Fibroblast of the aortic adventitia (primary cell): ENCODE measurements at places on chromosomes 16 and 17.

- no peak for DNase-seq
Observed at GRCh38 chr17:4474093-4474492, 24.6 kb upstream of the SPNS2 start.

- DNase-seq: peak; percentile 41
Observed at GRCh38 chr16:4515611-4516233, 22.9 kb downstream of the CDIP1 start.

GRCh38 chr17:74767111-74767516, 9.0 kb downstream of the NAT9 start:
- DNase-seq: no peak

DNA sequence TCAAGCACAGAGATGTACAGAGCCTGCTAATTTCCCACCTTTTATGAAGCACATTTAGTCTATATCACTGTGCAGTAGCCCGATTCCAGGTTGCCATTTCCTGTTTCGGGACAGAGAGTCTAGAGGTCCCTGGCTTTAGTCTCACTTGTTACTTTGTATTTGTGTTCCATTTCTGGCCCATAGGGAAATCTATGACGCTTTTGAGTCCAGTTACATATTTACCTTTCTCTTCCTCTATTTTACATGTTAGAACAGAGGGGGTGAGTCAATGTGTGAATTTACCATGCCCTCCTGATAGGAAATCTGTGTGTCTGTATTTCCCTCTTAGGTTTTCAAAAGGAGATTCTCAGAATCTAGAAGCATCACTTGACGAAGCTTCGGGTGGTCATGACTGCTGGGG, 227.1 kb upstream of the ZFHX3 start:
- DNase-seq: no peak

- peak; percentile 33 for DNase-seq
Observed at GRCh38 chr17:10702574-10702973, 5.2 kb downstream of the ADPRM start.

DNA sequence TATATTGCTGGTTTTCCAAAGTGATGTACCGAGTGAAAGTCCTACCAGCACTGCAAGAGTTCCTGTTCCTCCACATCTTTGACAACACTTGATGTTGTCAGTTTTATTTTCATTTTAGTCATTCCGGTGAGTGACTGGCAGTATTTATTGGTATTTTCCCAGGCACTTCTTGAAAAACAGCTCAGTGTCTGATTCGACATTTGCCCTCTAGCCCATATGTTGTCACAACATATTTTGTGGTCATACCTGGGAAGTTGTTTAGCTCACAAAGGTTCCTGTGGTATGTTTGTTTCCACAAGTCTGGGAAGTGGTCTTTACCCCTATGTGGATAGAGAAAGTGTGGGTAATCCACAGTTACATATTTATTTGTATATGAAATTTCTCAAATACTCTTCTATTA, 463.6 kb downstream of the HAPSTR1 start:
- DNase-seq: no peak

- DNase-seq: peak; percentile 61
Observed at GRCh38 chr16:526181-527014, 1.1 kb upstream of the CAPN15 start.
